ENCODE measurements at places on chromosomes 1 and 21. TPM values are rescaled to one million over a fixed set of nuclear protein-coding genes. Genes with fewer than 3 reads are reported as not detected.

NUP210L gene
- total RNA-seq: not detected

ODF2L gene
- total RNA-seq: 31.5 TPM

CD247 gene
- total RNA-seq: not detected

RGS13 gene
- total RNA-seq: not detected

C1orf94 gene
- total RNA-seq: not detected

MR1 gene
- 12.2 TPM for total RNA-seq

CZIB gene
- total RNA-seq: 94.9 TPM

NPR1 gene
- 36.2 TPM for total RNA-seq

HEYL gene
- total RNA-seq: 3.8 TPM

SYNJ1 gene
- 8.6 TPM for total RNA-seq

RGS18 gene
- total RNA-seq: 3.0 TPM

CASQ2 gene
- total RNA-seq: 110 TPM

VASH2 gene
- total RNA-seq: 0.27 TPM

SPRR1B gene
- not detected for total RNA-seq

FMO2 gene
- total RNA-seq: 35.1 TPM

PODN gene
- total RNA-seq: 200 TPM

MYCL gene
- total RNA-seq: 0.14 TPM

RLF gene
- 23.9 TPM for total RNA-seq

TRIM58 gene
- 0.41 TPM for total RNA-seq

AK5 gene
- total RNA-seq: 1.9 TPM

CRNN gene
- not detected for total RNA-seq

FAM167B gene
- total RNA-seq: 3.0 TPM

S100A12 gene
- not detected for total RNA-seq

BEST4 gene
- total RNA-seq: not detected

APCS gene
- total RNA-seq: not detected

AIRE gene
- total RNA-seq: not detected

DCST2 gene
- 0.36 TPM for total RNA-seq

TMEM81 gene
- 3.1 TPM for total RNA-seq

FBLIM1 gene
- 50.1 TPM for total RNA-seq

ABCG1 gene
- 15.6 TPM for total RNA-seq

TMEM200B gene
- total RNA-seq: 30.0 TPM

C8B gene
- total RNA-seq: not detected

LCA5L gene
- 3.1 TPM for total RNA-seq

PTGER3 gene
- total RNA-seq: 49.0 TPM

PEAR1 gene
- total RNA-seq: 6.9 TPM

PRRX1 gene
- 16.6 TPM for total RNA-seq

All from sigmoid colon (tissue), 7 donors.